SJCRH30 (cell line): ENCODE measurements at places on chromosomes 16 and 17. TPM values are rescaled to one million over a fixed set of nuclear protein-coding genes. Genes with fewer than 3 reads are reported as not detected.
A peak's percentile ranks its signal among the peaks of the same experiment; 100 is the strongest.

PER1 gene
- 9.3 and 13.5 TPM in 2 replicates for total RNA-seq

DUSP14 gene
- 24.4 and 24.6 TPM in 2 replicates for total RNA-seq

DNA sequence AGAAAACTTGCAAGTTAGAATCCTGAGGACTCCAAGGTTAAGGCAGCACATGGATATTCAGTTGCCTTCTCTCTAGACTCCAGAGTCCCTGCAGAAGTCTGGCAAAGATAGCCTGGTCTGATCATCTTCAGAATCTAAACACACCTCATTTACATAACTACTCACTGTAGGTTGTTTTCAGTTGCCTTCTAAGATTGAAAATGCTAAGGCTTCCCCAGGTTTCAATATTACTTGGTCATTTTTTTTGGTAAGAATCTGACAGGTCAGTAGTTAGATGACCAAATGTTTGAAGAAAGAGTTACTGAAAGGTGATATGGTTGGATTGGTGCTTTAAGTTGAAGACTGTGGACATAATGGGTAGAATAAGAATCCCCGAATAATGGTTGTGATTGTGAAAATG is 205.4 kb upstream of the KCNJ16 start:
- no peak overlapping the region for H3K27ac ChIP-seq
- H3K4me1 ChIP-seq, result no peaks in the 10 kb centered on the region
- no peaks in the 10 kb centered on the region for H3K27me3 ChIP-seq
- H3K4me3 ChIP-seq, result no peak overlapping the region
- H3K36me3 ChIP-seq, result no peaks in the 10 kb centered on the region

GRCh38 chr16:31141489-31142108 is 6.1 kb upstream of the PRSS8 start:
- peak overlapping the region; percentile 49 for H3K4me3 ChIP-seq
- peaks cover 4% of the 10 kb centered on the region for H3K4me1 ChIP-seq
- H3K36me3 ChIP-seq, result no peaks in the 10 kb centered on the region
- DNase-seq, result no peak

DNA sequence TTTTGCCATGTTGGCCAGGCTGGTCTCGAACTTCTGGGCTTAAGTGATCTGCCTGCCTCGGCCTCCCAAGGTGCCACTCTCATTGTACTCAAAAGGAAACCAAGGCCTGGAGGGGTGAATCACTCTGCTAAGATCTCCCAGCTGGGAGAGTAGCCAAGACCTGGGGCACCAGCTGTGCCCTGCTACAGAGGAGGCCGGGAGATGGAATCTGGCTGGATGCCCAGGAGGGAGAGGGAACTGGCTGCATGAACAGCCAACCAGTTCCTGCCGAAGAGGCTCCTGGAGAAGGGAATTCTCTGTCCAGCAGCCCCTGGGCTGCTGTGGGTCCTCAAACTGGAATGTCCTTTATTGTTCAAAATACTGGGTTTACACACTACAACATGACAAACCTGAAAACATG is 238.7 kb upstream of the CIBAR2 start:
- H3K4me3 ChIP-seq, result no peak overlapping the region
- DNase-seq, result peak; percentile 97
- no peaks in the 10 kb centered on the region for H3K36me3 ChIP-seq
- H3K27me3 ChIP-seq, result no peaks in the 10 kb centered on the region

GRCh38 chr16:30585022-30585399 is 486 bp downstream of the ZNF785 start:
- peak overlapping the region; percentile 80 for H3K4me3 ChIP-seq
- peak overlapping the region; percentile 90 for H3K27ac ChIP-seq
- H3K27me3 ChIP-seq, result no peaks in the 10 kb centered on the region
- peaks cover 31% of the 10 kb centered on the region for H3K36me3 ChIP-seq

GRCh38 chr17:57422574-57423164 is 166.3 kb downstream of the MSI2 start:
- H3K36me3 ChIP-seq, result no peaks in the 10 kb centered on the region
- H3K27ac ChIP-seq, result no peak overlapping the region
- no peaks in the 10 kb centered on the region for H3K4me1 ChIP-seq
- H3K27me3 ChIP-seq, result no peaks in the 10 kb centered on the region

DNA sequence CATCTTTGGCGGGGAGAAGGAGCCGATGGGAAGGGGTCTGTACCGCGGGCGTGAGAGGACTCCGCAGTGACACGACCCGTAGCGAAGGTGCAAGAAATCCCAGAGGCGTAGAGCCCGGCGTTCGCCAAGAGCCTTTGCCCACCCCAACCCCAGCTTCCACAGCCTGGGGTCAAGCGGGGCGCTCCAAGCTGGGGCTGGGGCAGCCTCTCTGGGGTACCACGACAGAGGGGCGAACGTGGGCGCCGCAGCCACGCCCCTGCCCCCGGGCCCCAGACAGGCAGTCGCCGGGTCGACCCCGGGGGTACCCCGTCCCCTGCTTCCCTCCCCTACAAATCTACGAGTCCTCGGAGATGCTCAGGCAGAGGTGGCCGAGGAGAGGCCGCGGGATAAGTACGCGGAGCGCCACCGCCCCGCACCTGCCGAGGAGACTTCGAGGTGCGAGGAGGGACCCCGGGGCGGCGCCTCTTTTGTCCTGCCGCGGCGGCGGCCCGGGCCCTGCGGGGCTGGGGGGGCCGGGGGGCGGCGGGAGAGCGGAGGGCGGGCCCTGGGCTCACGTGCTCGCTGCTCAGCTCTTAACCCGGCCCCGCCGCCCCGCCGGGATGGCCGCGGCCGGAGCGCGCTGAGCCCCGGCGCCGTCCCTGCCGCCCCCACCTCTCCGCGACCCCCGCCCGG is at the start of gene ADAM11:
Gene ADAM11 (plus strand): TSS at position 575 of the 672 bp plus-strand sequence. CDS start 212 bp downstream, outside the sequence.
- DNase-seq, result no peak
- H3K4me3 ChIP-seq, result peak within 1 kb of the TSS; percentile 54
- peaks cover 5% of the 10 kb centered on the region; the same call in 1 of the 2 replicates for H3K4me1 ChIP-seq
- no peaks in the 10 kb centered on the region for H3K36me3 ChIP-seq

GRCh38 chr16:57788252-57788841 is 13.9 kb downstream of the KIFC3 start:
- H3K27ac ChIP-seq, result no peak overlapping the region
- H3K27me3 ChIP-seq, result no peaks in the 10 kb centered on the region
- H3K4me3 ChIP-seq, result no peak overlapping the region
- no peaks in the 10 kb centered on the region for H3K36me3 ChIP-seq
- H3K4me1 ChIP-seq, result peaks cover 11% of the 10 kb centered on the region
